ENCODE measurements at places on chromosomes 3 and 15.
A peak's percentile ranks its signal among the peaks of the same experiment; 100 is the strongest.

GRCh38 chr3:97713634-97714033 lies 50.9 kb upstream of the ARL6 start:
- no peak for DNase-seq

- peak; percentile 85 for DNase-seq
Measured at GRCh38 chr3:13895155-13896105, 15.6 kb upstream of the WNT7A start.

DNA sequence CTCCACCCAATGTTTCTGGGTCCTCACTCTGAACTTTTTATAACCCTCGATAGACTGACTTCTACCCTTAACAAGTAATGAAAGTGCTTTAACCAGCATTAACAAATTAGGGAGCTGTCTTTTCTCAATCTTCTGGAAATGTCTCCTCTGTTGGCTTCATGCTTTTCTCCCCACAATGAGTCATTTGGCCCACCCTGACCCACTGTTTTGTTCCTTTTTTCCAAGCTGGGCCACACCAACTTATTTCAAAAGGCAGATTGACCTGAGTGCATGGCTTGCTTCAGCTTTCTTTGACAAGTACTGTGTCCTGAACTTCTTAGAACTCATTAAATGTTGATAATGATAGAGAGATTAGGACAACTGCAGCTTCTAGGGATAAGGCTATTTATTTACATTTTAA lies 199.6 kb upstream of the SEMA6D start:
- no peak for DNase-seq

GRCh38 chr3:119924111-119925094 lies 142.5 kb downstream of the NR1I2 start:
- no peak for DNase-seq

DNA sequence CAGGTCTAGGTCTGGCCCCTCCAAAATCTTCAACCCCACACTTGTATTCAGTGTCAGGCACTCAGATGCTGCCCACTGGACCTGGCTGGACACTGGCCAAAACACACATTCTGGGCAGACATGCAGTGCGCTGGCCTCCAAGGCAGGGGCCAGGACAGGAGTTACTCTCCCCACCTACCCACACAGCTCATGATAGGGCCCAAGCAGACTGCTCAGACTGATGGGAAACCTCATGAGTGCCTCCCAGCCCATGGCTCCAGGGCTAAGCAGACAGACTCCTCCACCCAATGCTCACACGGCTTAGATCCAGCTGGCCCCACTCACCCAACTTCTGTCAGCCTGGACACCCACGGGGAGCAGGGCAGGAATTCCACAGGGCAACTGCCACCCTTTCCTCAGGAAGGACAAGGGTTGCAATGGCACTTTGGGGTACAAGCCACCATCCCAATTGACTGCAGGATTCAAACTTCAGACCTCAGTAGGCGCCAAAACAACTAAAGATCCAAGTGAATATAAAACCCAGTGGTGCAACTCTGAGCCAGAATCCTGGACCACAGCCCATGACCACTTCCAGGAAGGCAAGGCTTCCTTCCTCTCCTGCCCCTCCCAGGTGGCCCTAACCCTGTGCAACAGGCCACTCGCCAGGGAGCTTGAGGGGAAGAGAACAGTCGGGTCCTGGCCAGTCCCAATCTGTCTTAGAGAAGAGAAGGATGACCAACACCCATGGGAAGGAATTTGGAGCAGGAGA lies 1.4 kb downstream of the LTF start:
- DNase-seq = no peak

- DNase-seq = no peak
Measured at GRCh38 chr3:142633073-142633472, 36.9 kb downstream of the PLS1 start.

DNA sequence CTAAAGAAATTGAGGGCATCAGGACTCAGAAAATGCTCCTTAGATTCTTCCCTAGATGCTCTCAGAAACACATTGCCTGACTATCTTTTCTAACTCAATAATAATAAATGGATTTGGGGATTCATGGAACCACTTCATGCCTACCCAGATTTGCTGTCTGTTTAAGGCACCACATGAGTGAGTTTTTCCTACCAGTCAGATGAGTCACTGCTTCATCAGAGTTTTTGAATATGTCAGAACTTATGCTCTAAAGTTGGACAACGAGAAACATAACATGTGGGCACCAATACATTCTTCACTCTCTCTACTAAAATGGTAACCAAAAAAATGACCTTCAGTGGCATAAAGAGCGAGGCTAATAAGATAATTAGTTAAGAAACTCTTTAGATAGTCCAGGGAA lies 1135.1 kb downstream of the TUSC7 start:
- DNase-seq = no peak

DNA sequence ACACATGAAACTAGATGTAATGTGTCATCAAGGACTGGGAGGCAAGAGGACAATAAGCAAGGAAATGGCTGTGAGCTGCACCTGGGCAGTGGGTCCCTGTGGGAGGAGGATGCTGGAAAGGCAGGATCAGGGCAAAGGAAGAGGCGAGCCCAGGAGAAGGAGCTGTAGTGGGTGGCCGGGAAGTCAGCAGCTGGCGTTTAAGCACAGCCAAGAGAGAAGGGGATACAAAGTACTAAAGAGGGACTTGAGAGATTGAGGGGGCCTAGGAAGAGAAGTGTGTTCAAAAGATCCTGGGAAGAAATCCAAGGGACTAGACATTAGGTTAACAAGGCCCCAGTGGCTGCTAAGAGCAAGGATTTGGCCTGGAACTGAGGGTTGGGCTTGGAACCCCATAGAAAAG lies 188.5 kb upstream of the SLC24A5 start:
- no peak for DNase-seq

GRCh38 chr3:14841836-14842235 lies 23.1 kb downstream of the FGD5 start:
- no peak for DNase-seq

GRCh38 chr3:139772539-139773500 lies 95.0 kb upstream of the NMNAT3 start:
- no peak for DNase-seq

GRCh38 chr15:27574541-27575054 lies 524.5 kb downstream of the OCA2 start:
- DNase-seq = no peak

- DNase-seq = no peak
Measured at GRCh38 chr15:78450285-78450858, 12.4 kb downstream of the IREB2 start.

DNA sequence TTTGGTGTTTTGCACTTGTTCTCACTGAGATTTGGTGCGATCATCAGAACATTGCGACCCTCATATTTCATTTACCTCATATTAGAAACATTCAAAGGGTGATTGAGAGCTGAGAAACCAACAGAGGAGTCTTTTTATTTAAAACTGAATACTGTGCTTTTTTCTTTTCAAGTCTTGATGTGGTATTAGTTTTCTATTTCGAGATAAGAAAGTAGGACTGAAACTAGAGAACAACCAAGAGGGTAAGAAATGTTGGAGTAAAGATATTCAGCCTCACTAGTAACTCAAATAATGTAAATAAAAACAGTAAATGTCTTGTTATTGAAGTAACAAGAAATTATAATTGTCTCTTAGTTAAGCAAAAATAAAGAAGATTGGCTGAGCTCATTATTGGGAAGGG lies 26.5 kb downstream of the EFHB start:
- peak; percentile 12 for DNase-seq

GRCh38 chr15:90860450-90860849 lies 7.9 kb upstream of the FURIN start:
- DNase-seq = no peak

- DNase-seq = peak; percentile 17
Measured at GRCh38 chr3:179589143-179589542, 15.3 kb downstream of the MRPL47 start.

GRCh38 chr15:69308949-69309348 lies 10.2 kb downstream of the PAQR5 start:
- DNase-seq = no peak

- no peak for DNase-seq
Measured at GRCh38 chr3:186622651-186623310, 9.9 kb downstream of the AHSG start.

DNA sequence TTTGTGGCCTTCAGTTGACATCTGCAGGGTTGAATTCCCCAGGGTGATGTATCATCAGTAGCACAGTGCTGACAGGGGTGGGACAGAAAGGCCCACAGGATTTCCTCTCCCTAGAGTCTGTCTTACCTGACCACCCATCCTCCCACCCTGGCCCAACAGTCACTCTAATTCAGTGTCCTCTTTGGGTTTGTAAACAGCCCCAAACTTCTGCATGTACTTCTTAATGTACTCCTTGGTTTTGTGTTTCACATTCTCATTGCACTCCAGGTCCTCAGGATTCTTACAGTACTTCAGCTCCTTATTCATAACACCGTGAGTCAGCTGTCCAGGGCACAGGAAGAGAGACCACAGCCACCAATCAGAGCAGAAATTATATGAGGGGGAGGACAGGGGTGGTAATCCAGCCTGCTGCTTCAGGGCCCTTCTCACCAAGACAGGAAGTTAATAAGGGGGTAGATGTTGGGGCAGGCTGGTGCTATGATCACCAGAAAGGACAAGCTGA lies 37.5 kb downstream of the NBEAL2 start:
- peak; percentile 61 for DNase-seq

DNA sequence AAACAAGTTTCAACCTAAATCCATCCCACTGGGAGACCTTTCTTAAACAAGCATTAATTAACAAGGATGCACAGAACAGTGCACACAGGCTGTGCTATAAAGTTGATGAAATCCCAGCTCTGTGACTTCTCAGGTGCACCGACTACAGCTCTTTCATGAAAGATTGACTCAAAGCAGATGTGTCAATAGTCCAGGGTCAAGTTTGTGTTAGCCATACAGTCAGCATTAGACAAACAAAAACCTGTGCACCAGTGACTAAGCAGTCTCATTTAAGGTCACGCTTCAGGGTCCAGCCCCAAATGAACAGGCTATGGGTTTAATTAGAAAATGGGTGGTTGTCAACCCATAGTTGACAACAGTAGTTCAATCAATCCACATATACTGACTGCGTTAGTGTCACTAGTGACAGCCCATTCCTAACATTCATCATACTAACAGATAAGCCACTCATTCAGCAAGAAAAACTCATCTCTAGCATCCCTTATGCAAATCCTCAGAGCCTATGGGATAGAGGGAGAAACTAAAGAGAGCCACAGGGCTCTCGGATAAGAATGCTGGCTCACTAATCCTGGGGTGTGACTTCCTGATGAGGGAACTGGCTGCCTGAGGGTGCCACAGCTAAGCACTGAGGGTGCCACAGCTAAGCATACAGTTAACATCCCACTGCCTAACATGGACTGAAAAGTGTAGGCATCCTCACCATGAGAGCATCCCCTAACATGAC lies 84.1 kb downstream of the WNT5A start:
- no peak for DNase-seq

DNA sequence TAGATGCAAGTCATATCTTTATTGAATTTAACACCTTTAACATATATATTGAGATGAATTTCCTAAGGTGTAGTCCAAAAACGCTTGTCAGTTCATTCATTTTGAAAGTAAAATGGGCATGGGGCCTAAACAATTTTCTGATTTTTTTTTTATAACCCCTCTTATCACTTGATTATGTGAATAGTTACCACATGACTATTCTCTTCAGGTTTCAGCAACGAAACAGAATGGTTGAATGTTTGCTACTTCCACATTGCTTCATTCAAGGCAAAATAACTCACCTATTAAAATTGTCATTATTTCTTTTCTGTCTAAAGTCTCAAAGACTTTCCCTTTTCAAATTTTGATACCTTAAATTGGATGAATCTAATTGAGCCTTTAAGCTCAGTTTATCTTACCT lies 96.4 kb downstream of the MBNL1 start:
- no peak for DNase-seq

- peak; percentile 84 for DNase-seq
Measured at GRCh38 chr3:14633819-14634424, 17.6 kb upstream of the CCDC174 start.

- DNase-seq = peak; percentile 55
Measured at GRCh38 chr3:45870099-45870498, 16.2 kb upstream of the CCR9 start.

- peak; percentile 86 for DNase-seq
Measured at GRCh38 chr15:55846116-55846707, 103.3 kb upstream of the PRTG start.

GRCh38 chr3:153577059-153577736 lies 415.2 kb downstream of the RAP2B start:
- DNase-seq = peak; percentile 28

- no peak for DNase-seq
Measured at GRCh38 chr15:44585633-44586032, 48.7 kb downstream of the EIF3J start.
